ENCODE measurements at places on chromosomes 7 and 10.

- DNase-seq = no peak
These were observed 61.5 kb downstream of the KCND2 start for GRCh38 chr7:120334475-120334874.

- DNase-seq = no peak
These were observed 106.7 kb downstream of the SNX10 start for GRCh38 chr7:26398427-26398755.

DNA sequence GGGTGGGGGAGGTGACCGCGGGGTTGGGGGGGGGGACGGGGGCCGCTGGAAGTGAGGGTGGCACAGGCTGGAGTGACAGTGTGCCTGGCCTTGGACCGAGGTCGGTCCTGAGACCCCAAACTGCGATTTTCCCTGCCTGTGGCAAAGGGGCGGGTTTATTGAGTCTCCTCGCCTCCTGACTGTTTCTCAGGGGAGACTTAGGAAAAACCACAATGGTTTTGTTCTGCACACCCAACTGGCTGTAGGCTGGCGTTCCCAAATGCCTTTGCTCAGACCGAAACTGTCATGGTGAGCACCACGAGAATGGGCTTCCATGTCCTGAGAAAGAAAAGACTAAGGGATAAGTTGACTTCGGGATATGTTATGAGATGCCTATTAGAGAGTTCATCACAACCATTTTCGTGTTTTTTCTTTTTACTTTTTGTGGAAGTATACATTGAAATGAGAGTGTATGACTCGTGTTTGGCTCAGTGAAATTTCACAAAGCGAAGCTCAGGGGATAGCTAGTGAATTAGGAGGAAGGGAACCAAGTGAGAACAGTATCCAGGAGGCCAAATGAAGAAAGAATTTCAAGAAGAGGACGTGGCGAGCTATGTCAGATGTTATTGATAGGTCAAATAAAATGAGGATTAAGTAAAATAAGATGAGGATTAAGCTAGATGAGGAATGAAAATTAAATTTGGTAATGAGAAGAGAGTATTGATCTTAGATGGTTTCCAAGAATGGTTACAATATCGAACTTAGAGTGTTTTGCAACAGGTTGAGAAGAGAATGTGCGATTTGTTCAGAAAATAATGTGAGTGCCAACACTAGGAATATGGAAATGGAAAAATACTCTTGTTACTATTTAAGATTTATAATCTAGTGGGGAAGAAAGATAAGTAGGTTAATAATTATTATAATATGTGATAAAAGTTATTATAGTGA lies 918 bp downstream of the NET1 start:
- peak; percentile 2 for DNase-seq

DNA sequence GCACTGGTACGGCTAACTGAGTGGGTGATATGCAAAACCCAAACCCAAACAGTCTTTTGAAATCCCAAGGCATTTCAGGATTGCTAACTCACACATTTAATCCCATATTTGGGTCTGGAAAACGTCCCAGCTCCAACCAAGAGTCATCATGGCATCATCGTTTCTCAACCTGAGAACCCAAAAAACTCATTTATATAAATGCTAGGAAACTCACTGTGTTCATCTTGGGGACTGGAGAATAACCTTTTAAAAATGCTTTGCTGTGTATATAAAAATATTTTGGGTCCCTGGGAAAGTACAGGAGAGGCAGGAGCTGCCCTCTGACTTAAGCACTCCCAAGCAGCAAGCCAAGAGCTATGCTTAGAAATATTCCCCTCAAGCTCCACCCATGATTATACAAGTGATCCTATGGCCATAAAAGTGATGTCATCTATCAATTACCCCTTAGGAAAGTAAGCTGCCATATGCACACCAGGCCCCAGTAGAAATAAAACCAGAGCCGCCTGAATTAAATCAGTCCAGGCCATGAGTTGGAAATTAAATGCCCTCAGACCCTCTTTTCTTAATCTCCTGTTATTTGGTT lies 352.1 kb downstream of the FRMD4A start:
- DNase-seq = no peak

- DNase-seq = no peak
These were observed 137.4 kb upstream of the AOAH start for GRCh38 chr7:36861656-36862055.

- no peak for DNase-seq
These were observed 899.5 kb upstream of the CELF2 start for GRCh38 chr10:10118131-10118530.

GRCh38 chr7:136174477-136175125 lies 197.4 kb upstream of the MTPN start:
- DNase-seq = no peak

Measured in NCI-H1105 treated with DMSO at 0.1 percent for 48 hours (cell line).